ENCODE measurements at places on chromosomes 3 and 15.

DNA sequence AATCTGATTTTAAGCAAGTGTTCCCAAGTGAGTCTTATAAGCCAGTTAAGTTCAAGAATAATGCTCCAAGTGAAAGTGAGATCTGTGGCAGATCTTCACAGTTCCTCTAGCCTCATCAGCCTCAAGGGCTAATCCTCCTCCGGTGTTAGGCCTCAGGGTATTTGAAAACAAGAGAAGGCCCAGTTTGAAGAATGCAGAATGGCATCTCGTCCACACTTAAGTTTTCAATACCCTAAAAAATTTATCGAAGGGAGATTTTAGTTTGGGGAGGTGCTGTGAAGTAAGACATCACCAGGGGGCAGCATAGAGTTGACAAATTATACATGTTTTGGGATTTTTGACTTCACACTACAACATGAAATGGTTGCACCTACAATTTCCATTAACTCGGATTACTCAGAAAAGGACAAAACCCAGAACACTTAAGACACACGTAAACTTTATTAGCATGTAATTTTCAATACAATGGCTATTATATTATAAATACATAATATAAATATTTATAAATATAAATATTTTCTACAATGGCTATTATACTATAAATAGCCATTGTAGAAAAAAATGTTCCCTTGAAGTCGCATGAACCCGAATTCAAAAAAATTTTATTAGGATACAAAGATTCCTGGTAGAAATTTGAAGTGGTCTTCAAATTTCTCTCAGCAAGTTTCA lies 2.3 kb upstream of the TMEM266 start:
- DNase-seq = peak; percentile 54

GRCh38 chr3:13880811-13881156 lies 913 bp upstream of the WNT7A start:
- DNase-seq = no peak

DNA sequence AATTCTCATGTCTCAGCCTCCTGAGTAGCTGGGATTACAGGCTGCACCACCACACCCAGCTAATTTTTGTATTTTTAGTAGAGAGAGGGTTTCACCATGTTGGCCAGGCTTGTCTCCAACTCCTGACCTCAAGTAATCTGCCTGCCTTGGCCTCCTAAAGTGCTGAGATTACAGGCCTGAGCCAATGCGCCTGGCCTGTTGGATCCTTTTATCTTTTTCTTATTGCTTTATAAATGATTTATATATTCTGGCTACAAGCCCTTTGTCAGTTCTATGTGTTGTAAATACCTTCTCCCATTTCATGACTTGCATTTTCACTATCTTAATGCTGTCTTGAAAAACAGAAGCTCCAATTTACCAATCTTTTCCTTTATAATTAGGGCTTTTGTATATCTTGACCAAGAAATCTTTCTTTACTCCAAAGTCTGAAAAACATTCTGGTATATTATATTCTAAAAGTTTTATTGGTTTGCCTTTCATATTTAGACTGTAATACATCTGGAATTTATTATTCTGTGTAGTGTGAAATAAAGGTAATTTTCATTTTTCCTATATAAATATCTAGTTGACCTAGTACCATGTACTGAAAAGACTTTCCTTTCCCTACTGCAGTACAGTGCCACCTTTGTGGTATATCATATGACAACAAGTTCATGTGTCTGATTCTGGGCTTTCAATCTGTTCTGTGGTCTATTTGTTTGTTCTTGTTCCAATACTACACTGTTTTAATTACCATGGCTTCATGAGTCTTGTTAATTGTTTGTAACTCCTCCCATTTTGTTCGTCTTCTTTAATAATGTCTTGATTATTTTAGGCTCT lies 52.9 kb upstream of the RNU6-1 start:
- no peak for DNase-seq

DNA sequence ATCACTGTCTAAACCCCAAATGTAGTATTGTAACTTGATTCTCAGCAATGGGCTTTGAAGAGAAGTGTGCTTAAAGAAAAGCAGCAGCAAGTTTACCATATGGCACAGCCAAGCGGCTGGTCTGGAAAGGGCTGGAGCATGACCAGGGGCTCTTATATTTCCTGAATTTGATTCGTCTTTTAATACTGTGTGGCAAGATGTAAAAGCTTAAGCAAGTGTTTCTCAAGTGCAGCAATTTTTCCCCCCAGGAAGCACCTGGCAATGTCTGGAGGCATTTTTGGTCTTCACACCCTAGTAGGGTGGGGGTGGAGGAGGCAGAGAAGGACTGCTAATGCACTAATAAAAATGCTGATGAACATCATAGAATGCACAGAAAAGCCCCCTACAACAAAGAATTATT lies 397.9 kb downstream of the NTRK3 start:
- DNase-seq = no peak

DNA sequence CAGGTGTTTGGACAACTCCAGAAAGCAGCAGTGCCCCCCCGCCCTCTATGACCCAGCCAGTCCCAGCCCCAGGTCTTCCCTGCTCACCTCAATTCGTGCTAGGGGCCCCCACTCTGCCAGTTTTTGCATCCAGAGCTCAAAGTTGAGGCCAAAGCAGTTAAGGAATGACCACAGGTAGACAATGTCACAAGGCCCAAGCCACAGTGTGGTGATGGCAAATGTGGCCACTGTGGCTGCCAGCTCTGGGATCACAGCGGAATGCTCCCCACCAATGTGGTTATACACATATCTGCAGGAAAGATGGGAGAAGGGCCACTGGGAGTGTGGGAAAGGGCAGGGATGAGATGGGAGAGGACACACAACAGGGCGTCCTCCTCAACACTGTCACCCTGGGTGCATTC lies 8.2 kb downstream of the KLHL40 start:
- no peak for DNase-seq

DNA sequence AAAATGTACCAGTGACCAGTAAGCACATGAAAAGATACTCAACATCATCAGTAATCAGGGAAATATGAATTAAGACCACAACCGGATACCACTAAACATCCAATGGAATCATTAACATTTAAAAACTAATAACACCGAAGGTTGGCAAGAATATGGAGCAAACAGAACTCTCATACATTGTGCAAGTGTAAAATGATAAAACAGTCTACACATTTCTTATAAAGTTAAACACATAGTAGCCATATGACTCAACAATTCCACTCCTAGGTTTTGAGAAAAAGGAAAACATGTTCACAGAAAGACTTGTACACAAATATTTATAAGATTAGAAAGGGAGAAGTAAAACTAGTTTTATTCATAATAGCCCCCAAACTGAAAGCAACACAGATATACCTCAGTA lies 60.3 kb upstream of the SLCO2A1 start:
- no peak for DNase-seq

DNA sequence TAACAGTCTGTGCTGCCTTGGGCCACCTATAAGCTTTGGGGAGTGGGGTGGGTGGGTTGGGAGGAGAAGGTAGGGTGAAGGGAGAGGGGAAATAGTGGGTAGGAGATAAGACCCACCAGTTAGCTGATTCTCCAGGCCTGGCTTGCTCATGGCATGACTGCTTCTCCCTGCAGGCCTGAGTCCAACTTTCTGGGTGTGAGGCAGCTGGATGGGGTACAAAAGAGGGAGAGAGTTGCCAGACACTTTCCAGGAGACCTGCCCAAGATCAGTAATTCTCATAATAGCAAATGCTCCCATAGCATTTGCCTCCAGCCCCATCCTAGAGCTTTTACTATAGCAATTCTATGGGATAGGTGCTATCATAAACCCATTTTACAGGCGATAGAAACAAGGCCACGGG lies 7.7 kb downstream of the CGNL1 start:
- DNase-seq = no peak

GRCh38 chr15:90585863-90586262 lies 56.1 kb downstream of the CRTC3 start:
- no peak for DNase-seq

GRCh38 chr3:12473511-12473910 lies 10.8 kb upstream of the TSEN2 start:
- peak; percentile 80 for DNase-seq

- DNase-seq = no peak
Observed at GRCh38 chr3:69005791-69006482, 7.5 kb downstream of the EOGT start.

DNA sequence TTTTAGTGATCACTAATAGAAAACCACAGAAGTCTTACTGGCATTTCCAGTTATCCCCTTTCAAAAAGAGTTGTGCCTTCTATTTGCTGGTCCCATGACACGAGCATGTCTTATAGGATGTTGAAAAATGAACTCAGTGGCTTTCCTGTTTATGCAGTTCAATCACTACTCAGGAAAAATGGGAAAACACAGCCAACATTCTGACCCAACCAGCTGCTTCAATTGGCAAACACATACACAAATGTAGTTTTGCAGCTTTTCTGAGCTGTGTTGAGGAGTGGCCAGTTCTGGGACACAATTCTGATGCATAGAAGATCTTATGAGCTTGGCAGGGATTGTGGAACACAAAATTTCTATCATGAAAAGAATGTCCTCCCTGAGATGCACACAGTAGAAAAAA lies 40.3 kb downstream of the FSTL1 start:
- no peak for DNase-seq

DNA sequence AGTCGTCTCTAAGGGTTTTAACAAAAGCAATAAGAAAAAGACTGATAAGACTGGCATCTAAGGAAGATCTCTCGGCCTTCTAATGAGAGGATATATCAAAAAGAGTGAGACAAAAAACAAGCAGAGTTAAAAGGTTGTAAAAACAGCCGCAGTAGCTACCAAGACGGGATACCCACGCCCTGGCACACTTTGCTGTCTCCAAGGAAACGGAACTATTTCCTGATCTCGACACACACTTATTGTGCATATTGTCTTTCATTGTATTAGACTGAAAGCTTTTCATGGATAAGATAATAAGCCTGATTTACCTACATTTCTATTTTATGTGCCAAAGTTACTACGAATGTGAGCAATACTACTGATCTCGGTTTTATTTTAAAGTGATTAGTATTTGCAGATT lies 161.5 kb upstream of the MCTP2 start:
- no peak for DNase-seq

DNA sequence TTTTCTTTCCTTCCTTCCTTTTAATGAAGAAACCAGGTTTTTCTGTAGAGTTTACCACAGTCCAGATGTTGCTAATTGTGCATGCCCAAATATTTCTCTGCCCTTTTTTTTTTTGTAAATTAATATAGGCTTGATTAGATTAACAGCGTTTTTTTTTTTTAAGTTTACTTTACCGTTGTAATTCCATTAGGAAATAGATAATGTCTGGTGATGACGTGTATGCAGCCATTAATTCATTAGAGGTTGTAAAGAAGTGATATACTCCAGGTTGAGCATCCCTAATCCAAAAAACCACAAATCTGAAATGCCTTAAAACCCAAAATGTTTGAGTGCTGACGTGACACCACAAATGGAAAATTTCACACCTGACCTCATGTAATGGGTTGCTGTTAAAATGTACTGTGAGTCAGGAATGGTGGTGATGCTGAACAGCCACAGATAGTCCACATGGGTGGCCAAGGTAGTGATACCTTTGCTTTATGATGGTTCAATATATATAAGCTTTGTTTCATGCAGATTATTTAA lies 43.2 kb downstream of the KNL1 start:
- DNase-seq = no peak

- DNase-seq = no peak
Observed at GRCh38 chr15:73021139-73021621, 31.1 kb upstream of the NEO1 start.

- DNase-seq = peak; percentile 86
Observed at GRCh38 chr3:46280105-46280797, 38.0 kb downstream of the CCR3 start.

DNA sequence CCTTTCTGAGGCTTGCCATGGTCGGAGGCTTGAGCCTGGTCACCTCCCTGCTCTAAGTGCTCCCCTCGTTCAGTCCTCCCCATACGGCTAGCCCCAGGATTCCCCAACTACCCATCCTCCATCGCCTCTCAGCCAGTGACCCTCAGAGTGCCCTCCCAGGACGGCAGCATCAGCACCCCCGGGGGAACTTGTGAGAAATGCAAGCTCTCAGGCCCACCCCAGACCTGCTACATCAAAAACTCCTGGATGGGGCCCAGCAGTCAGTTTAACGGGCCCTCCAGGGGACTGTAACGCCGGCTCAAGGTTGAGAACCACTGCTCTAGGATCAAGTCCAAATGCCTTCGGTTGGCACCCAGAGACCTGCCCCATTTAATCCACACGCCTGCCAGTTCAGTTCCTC lies 6.9 kb downstream of the ADAMTS17 start:
- no peak for DNase-seq

- DNase-seq = no peak
Observed at GRCh38 chr15:60386615-60387014, 11.2 kb downstream of the ANXA2 start.

DNA sequence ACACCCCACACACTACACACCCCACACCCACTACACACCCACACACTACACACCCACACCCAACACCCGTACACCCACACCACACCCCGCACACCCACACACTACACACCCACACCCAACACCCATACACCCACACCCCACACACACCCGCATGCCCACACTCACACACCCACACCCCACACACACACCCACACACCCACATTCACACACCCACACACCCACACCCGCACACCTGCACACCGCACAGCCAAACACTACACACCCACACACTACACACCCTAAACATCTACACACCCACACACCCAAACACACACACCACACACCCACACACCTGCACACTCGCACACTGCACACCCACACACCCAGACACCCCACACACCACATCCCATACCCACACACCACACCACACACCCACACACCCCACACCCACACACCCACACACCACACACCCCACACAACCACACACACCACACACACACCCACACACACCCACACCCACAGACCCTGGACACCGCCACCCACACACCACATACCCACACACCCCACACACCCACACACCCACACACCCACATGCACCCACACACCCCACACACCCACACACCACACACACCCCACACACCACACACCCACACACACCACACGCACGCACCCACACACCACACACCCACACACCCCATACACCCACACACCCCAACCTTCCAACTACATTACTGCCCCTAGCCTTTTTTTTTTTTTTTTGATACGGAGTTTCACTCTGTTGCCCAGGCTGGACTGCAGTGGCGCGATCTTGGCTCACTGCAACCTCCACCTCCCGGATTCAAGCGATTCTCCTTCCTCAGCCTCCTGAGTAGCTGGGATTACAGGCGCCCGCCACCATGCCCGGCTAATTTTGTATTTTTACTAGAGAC lies 16.9 kb downstream of the CEP19 start:
- no peak for DNase-seq

DNA sequence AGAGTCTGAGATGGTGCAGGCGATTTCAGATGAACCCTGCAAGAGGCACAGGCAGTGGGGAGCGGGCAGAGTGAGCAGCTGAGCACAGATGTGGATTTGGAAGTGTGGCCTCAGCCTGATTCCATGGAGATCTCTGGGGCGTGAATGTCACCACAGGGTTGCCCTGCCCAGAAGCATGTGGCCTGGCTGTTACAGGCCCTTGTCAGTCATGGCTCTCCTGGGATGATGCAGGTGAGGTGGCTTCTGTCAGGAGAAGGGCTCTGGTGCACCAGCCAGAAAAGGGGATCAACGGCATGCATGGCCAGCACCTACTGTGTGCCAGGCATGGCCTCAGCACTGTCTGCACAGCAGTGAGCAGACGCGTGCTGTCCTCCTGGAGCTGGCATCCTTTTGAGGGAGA lies 11.9 kb downstream of the HDAC11 start:
- DNase-seq = no peak

GRCh38 chr3:159200176-159200575 lies 398.3 kb downstream of the MFSD1 start:
- no peak for DNase-seq
